ENCODE measurements at places on chromosomes 7 and 10.

- DNase-seq, result no peak
These were observed 42.4 kb downstream of the TBATA start for GRCh38 chr10:70742537-70743429.

DNA sequence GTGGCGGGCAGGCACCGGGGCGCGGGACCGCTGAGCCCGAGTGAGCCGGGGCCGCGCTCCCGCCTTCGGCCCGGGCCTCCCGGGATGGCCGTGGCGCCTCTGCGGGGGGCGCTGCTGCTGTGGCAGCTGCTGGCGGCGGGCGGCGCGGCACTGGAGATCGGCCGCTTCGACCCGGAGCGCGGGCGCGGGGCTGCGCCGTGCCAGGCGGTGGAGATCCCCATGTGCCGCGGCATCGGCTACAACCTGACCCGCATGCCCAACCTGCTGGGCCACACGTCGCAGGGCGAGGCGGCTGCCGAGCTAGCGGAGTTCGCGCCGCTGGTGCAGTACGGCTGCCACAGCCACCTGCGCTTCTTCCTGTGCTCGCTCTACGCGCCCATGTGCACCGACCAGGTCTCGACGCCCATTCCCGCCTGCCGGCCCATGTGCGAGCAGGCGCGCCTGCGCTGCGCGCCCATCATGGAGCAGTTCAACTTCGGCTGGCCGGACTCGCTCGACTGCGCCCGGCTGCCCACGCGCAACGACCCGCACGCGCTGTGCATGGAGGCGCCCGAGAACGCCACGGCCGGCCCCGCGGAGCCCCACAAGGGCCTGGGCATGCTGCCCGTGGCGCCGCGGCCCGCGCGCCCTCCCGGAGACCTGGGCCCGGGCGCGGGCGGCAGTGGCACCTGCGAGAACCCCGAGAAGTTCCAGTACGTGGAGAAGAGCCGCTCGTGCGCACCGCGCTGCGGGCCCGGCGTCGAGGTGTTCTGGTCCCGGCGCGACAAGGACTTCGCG is 534 bp downstream of the FZD9 start:
- peak; percentile 16 for DNase-seq

DNA sequence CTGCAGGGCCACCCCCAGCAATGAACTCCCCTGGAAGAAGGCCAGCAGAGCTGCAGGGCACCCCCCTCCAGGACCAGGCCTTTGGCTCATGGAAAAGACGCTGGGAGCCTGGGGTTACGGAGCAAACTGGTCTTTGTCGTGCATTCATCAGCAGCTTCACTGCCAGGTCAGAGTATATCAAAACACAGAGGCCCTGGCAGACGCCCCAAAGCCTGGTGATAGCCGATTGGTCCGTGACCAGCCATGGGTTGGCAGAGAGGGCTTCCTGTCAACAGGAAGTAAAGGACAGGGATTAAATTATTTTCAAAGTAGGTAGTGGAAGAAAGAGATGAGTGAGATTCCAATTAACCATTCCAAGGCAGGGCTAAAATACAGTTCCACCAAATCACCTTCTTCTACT is 9.0 kb downstream of the PRKAG2 start:
- DNase-seq, result no peak

DNA sequence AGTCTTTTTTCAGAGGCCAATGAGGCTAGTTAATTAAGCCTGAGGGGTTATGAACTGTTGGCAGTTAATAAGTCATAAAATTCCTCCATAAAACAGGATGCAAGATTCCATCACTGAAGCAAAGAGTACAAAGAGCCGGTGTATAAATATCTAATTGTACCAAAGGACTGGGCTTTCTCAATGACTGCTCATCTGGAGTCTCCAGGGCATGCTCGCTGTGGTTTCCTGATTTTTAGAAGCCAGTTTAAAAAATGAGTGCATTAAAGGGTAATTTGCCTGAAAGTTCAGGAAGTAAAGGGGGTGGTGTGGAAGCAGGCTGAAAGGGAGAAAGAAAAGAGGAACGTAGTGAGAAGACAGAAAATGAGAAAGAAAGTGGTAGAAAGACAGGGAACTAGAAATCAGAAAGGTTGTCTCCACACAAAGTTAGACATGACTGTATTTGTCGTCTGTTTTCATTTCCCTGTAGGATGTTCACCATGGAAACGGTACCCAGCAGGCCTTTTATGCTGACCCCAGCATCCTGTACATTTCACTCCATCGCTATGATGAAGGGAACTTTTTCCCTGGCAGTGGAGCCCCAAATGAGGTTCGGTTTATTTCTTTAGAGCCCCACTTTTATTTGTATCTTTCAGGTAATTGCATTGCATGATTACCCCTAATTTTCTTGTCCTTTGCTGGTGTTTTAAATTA is 282.3 kb downstream of the TWIST1 start:
- DNase-seq, result no peak

GRCh38 chr7:50211130-50212015 is 93.1 kb upstream of the IKZF1 start:
- DNase-seq, result no peak

GRCh38 chr7:152395112-152395511 is 40.7 kb downstream of the KMT2C start:
- DNase-seq, result no peak

DNA sequence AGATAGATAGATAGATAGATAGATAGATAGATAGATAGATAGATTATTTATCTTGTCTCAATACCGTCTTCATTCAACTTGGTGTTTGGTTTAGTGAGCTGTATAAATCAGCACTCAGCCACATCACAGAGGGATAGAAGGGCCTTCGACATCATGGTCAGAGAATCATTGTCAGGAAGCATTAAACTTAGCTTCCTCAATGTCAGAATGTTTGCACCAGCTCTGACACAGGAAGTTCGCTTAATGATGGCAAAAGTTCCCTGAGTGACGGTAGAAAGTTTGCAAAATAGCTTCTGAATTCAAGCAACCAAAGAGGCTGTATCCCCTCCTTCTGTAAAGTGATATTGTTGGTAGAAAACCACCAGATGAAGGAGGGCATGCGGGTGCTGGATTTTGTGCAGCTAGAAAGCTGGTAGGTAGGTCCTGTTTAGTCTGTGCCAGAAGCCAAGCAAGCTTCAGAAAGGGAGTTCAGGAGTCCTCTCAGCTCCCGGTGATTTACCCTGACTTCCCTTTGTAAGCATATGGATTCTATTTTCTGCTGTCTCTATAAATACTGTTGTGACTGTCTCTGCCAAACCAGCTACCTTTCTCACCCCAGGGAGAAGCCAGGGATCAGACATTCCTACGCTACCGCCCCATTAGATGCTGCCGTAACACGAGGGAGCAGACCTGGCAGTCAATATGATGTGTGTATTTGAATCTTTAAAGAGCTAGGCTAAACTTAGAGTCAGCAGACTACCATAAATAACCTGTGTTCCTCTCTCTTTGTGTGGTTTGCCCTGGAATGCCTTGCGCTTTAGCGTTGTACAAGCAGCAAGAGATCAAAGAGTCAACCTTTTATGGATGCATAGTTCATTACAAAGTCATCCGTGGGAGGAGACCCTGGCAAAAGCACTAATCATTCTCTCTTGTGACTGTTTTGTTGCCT is 200.5 kb upstream of the KIAA1217 start:
- DNase-seq, result no peak

- no peak for DNase-seq
These were observed 14.8 kb upstream of the SLF2 start for GRCh38 chr10:100897976-100898375.

- DNase-seq, result no peak
These were observed 105.6 kb downstream of the ZNF22 start for GRCh38 chr10:45106236-45106856.

GRCh38 chr7:97842772-97843345 is 29.3 kb downstream of the ASNS start:
- no peak for DNase-seq

- no peak for DNase-seq
These were observed 131.3 kb upstream of the ZEB1 start for GRCh38 chr10:31187607-31188210.

Measured in activated CD4-positive, alpha-beta memory T cell treated with anti-CD3 and anti-CD28 coated beads for 36 hours (primary cell).